Fibroblast of lung (primary cell): ENCODE measurements at places on chromosomes 6 and 20.

DNA sequence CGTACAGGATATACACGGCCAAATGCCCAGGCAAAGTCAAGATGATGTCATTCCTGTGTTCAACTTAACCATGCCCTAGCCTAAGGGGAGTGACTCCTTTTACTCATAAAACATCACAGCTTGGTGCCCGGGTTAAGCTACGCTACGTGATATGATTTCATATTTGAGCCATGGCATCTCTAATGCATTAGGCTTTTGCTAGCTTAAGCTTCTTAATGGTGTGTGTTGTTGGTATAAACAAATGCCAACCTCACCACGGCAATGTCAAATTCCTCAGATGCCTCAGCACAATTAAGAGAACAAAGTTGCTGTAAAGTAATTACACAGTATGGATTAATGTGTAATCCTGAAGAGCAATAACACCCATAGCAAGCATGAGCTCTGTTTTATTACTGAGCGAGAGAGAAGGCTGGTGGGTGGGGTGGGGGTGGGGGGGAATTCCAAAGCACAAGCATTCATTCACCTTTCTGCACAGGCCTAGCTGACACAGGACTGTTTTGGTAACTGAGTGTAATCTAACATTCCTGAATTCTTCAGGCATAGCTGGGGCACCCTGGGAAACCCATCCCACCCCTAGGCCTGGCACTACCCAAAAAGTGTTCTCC is 44.7 kb upstream of the CNKSR3 start:
- DNase-seq, result peak; percentile 34

DNA sequence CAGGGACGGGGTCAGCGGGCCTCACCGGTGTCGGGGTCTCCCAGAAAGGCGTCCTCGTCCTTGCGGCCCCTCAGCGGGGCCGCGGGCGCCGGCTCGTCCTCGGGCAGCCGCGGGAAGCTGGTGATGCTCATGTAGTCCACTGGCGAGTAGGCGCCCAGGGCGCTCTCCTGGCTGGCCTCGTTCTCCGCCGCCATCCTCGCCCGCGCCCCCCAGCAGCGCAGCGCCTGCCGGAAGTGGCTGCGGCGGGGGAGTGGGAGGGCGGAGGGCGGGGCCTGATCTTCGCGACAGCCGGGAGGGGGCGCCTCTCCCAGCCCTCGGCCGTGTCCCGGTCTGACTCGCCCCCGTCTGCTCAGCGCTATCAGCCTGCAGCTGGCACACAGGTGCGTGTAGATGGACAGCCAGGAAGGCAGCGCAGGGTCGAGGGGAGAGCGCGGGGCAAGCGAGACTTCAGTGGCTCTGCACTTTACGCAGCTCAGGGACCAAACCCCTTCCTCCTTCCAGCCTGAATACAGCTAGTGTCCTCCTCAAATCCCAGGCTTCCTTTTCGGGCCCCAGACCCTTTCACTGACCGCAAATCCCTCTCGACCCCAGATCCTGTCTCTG is at the start of gene GGT7:
Gene GGT7 (minus strand): TSS at position 235 of the 603 bp plus-strand sequence. CDS start 41 bp downstream, at position 194.
- peak; percentile 57 for DNase-seq

DNA sequence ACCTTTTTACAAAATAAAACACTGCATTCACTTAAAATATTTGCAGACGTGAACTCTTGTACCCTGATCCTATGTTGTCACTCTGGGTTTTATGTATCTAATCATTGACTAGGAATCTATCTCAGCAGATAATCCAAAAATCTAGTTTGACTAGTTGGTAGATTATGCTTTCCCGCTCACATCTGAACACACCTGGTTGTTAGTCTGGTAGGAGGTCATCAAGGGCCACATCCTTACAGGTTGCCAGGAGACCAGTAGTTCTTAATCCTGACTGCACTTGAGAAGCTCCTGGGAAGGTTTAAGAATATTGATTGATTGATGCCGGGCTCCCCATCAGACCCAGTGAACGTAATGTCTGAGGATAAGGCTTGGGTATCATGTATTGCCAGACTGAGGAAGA is 104.4 kb downstream of the MTHFD1L start:
- no peak for DNase-seq

DNA sequence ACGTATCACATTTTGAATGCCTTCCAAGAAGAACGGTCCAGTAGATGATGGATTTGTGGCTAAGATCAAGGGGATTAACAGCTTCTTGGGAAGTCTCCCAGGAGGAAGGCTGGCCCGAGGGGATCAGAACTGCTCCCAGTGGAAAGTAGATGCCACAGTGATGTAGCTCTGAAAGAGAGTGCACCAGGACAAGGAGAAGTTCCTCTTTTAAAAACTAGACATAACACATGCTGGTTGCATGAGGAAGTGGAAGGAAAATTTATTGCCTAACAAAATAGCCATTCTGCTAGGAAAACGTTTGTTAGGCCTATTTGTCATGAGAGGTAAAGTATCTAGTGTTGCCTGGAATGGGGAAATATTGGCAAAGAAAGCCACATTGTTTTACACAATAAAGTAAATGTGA is 87.8 kb downstream of the CDH26 start:
- peak; percentile 31 for DNase-seq

- no peak for DNase-seq
Measured at GRCh38 chr20:37152284-37152683, 26.8 kb upstream of the RPN2 start.

- DNase-seq, result peak; percentile 75
Measured at GRCh38 chr6:129929433-129929832, 68.3 kb upstream of the TMEM244 start.

DNA sequence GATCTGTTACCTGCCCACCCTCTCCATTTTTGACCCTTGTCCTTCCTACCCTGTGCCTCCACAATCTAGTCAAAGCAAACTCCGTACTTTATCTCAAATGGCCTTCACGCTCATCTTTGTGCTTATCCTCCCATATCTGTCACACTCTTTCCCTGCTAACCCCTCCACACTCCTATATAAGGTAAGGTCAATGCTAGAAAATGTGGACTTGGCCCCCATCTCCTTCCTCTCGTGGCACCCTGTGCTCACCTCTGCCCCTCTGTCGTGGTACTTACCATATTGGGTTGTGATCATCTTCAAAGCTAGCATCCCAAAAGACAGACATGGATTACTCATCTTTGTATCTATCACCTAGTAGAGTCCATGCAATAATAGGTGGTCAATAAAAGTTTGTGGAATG is 127.6 kb upstream of the FOXQ1 start:
- no peak for DNase-seq

GRCh38 chr6:14550822-14551221 is 433.2 kb downstream of the CD83 start:
- DNase-seq, result no peak

DNA sequence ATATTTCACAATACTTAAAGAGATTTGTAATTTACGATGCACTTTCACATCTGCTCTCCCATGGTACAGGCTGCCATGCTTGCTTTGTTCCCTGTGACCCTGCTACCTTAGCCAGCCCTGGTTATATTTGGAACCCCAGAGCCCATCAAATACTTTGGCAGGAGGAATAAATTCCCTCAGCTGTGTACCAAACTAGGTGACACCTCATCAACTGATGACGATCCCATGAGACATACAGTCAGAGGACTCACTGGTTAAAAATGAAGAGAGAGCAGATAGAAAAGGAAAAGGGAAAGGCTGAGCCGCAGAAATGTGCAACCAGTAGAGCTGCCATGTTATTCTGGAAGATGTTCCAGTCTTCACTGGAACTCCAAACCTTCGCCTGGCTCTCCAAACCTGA is 120.0 kb downstream of the SIM1 start:
- peak; percentile 85 for DNase-seq

- DNase-seq, result peak; percentile 17
Measured at GRCh38 chr6:120965814-120966213, 368.5 kb downstream of the TBC1D32 start.

- DNase-seq, result no peak
Measured at GRCh38 chr6:31349301-31349700, 7.7 kb downstream of the HLA-B start.

- no peak for DNase-seq
Measured at GRCh38 chr6:4912559-4912958, 91.3 kb downstream of the RPP40 start.

DNA sequence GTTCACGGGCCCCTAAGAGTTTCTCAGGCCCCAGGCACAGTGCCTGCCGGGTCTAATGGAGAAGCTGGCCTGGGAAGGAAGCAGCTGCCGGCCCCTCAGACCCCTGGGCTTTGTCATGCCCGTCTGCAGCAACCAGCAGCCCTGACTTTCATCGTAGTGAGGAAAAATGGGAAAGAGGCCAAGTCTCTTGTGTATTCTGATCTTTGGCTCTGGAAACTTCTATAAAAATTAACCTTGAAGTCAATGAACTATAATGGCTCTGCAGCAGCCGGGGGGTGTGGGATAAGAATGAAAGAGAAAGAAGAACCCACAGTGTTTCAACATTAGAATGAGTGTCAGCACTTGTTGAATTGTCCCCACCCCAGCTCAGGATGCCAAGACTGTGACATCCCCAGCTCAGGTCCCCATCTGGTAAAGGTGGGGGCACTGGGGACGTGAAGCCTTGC is 12.9 kb downstream of the TGM2 start:
- DNase-seq, result peak; percentile 80

GRCh38 chr20:48620154-48620506 is 207.7 kb downstream of the PREX1 start:
- no peak for DNase-seq

- DNase-seq, result no peak
Measured at GRCh38 chr6:33136310-33136900, 55.9 kb downstream of the COL11A2 start.

- DNase-seq, result peak; percentile 58
Measured at GRCh38 chr6:144528743-144529425, 243.7 kb downstream of the UTRN start.

- peak; percentile 73 for DNase-seq
Measured at GRCh38 chr6:35148167-35148741, 7.1 kb upstream of the TCP11 start.

- no peak for DNase-seq
Measured at GRCh38 chr20:12715991-12716680, 292.6 kb upstream of the SPTLC3 start.

GRCh38 chr6:30847421-30847970 is 36.8 kb upstream of the DDR1 start:
- DNase-seq, result no peak

DNA sequence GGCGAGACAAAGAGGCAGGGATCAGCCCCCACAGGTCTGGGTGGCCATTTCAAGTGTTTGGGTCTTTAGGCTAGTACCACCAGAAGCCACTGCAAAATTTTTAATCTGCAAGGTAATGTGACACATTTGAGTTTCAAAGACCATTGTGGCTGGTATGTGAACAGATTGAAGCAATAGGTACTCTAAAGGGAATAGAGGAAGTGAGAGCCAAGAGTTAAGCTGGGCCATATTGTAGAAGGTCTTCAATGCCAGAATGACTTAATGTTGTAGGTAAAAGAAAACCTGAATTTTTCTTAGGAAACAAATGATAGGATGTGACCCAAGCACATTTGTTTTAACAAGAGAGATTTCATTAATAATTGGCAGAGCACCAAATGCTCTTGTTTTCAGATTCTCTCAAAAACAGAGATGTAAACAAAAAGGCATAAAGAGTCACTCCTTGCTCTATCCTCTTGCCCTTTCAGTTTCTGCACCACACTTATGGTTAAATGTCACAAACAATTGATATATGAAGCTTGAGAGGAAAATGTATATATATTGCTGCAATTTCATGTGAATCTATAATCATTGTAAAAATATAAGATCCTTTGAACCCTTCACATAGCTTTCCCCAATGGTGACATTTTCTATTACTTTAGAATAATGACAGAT is 307.1 kb upstream of the PLN start:
- no peak for DNase-seq

DNA sequence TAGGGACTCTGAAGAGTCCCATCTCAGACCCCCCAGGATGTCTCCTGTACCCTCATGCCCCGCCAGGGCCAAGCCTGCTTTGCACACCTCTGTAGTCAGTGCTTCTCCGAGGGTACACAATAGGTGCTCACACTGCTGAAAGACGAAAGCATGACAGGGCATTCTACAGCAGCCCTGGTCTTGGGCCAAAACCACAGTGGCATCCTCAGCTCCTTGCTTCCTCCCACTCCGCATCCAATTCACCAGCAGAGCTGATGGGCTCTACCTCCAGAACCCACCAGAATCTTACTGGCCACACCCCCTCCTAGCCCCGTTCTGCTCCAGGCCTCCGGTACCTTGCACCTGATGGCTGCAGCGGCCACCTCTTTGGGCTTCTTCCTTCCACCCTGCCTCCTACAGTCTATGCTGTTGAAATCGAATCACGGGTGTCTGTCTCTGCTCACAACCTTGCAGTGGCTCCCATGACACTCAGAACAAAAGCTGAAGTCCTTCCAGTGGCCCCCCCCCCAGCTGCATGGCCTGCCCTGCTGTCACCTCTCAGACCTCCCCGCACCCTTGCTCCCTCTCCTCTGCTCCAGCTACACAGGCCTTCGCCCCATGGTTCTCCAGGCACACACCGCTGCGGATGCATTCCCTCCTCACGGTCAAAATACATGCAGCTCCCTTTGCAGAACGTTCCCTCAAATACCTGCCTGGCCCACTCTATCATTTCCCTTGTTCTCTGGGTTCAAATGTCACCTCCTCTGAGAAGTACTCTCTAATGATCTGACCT is 1.2 kb downstream of the ANGPT4 start:
- no peak for DNase-seq

GRCh38 chr6:107655245-107655644 is 165.3 kb downstream of the SOBP start:
- no peak for DNase-seq

GRCh38 chr20:50520222-50520880 is 10.2 kb downstream of the PTPN1 start:
- DNase-seq, result no peak

DNA sequence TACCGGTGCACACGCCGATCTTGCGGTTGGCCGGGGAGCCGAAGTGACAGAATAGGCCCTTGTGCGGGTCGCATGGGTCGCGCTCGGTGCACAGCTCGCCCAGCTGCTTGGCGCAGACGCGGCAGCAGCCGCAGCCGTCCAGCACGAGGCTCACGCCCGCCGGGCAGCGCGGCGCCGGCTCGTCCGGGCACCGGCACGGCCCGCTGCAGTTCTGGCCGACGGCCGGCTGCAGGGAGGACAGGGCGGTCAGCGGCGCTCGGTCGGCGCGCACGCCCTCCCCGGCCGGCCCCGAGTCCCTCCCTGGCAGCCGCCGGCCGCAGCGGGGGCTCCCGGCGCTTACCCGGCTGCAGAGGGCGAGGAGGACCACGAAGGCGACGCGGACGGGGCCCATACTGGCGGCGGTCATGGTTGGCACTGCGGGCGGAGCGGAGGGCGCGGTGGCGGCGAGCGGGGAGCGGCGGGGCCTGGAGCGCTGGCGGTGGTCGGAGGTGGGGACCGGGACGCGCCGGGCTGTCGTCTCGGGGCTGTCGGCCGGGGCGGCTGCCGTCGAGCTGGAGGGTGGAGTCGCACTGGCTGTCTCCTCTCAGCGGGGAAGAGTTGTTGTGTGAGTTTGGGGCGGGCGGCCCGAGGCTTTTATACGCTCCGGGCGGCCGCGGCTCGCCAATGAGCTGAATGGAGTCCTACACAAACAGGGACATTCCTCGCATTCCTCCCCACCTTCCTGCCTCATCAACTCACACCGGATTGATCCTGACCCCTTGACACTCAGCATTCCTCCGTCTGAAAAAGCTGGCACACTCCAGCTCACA is at the start of gene CCN2:
Gene CCN2 (minus strand): TSS at position 606 of the 809 bp plus-strand sequence. CDS start 200 bp downstream, at position 406.
- DNase-seq, result peak; percentile 97
